ENCODE measurements at places on chromosomes 2 and 18. TPM values are rescaled to one million over a fixed set of nuclear protein-coding genes. Genes with fewer than 3 reads are reported as not detected.

The ASAP2 gene
- 0.26 TPM for total RNA-seq

The SCTR gene
- total RNA-seq = not detected

The FN1 gene
- total RNA-seq = 0.53 TPM

The APOB gene
- total RNA-seq = not detected

The DAW1 gene
- not detected for total RNA-seq

The B3GNT7 gene
- not detected for total RNA-seq

The UGT1A8 gene
- not detected for total RNA-seq

The FAM124B gene
- total RNA-seq = 0.39 TPM

The ALK gene
- total RNA-seq = not detected

The CTAGE1 gene
- not detected for total RNA-seq

The CCDC142 gene
- 10.8 TPM for total RNA-seq

The HS1BP3 gene
- total RNA-seq = 10.1 TPM

The ABCA12 gene
- total RNA-seq = not detected

The SP110 gene
- total RNA-seq = 91.5 TPM

The LRRTM4 gene
- not detected for total RNA-seq

Measured in activated CD4-positive, alpha-beta memory T cell treated with anti-CD3 and anti-CD28 coated beads for 36 hours (primary cell).